ENCODE measurements at places on chromosomes 12 and 14. TPM values are rescaled to one million over a fixed set of nuclear protein-coding genes. Genes with fewer than 3 reads are reported as not detected.

Gene IL31
- not detected for total RNA-seq

Gene GLIPR1L1
- total RNA-seq = not detected

Gene KRT73
- total RNA-seq = not detected

DNA sequence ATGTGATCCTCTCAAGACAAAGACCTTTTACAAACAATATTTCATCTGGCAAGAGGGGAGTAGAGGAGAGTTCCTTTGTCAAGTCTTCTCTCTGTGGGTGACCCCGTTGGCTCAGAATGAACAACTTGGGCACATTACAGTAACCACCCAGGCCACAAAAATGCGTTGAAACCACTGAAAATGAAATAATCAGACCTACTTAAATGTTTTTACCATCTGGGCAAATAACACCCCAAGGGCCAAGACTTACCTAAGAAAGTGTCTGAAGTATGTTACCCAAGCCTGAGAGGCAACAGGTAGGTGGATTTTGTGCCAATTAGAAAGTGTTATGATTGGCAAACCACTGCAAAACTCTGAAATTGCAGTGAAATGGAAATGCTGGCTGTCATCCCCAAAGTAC lies 1.3 kb downstream of the TC2N start:
- DNase-seq = no peak

Gene KDM5A
- 26.0 TPM for total RNA-seq

Gene RAD51AP1
- total RNA-seq = 23.2 TPM

- DNase-seq = no peak
These were observed 66.0 kb downstream of the TC2N start for GRCh38 chr14:91801358-91801757.

Gene AP5M1
- 26.2 TPM for total RNA-seq

DNA sequence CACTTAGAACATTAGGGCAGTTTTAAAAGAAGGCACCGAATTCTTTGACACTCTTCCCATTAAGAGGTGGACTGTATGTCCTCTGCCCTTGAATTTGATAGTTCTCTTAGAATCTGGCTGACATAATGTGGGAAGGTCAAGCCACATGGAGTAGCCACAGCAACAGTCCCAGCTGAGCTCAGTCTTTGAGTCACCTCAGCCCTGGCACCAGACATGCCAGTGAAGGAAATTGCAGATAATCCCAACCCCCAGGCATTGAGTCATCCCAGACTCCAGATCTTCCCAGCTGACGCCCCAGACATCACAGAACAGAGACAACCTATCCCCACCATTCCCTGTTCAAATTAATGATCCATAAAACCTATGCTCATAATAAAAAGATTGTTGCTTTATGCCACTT lies 83.4 kb downstream of the GTF2A1 start:
- DNase-seq = peak; percentile 40

DNA sequence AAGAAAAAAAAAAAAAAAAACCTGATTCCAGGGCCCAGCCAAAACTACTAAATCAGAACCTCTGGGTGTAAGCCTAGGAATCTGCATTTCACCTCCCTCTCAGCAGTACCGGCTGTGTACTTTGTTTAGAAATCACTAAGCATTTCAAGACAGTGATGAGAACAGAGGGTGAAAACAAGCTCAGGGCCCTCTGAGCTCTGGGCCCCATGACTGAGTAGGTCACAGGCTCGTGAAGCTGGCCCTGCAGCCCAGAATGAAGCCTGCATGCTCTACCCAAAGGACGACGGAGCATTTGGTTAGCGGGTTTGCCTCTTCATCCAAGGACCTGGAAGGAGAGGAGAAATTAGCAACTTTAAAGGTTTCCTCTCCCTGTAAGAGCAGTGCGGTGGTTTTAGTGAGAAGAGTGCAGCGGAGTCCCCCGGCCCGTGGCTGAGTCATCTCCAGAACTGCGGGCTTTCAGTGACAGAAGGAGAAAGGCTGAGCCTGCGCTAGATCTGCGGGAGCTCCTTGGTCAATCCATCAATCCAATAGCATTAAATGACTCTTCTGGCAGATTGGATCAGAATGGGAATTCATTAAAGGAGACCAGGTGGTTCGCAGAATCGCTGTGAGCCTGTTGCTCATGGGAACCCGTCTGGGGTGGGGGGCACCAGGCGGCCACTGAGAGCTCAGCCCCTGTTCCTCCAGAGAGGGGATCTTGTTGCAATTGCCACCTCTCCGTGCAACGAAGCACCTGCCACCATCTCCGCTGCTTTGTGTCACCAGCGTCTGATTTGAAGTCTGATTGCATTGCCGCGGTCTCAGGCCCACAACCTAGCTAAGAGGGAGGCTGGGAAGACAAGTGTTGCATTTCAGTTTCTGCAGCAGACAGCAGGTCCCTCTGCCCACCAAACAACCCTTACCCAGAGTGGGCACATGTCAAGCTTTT lies 7.3 kb downstream of the IL31 start:
- no peak for DNase-seq

GRCh38 chr14:32426586-32427388 lies 97.7 kb downstream of the AKAP6 start:
- no peak for DNase-seq

- no peak for DNase-seq
These were observed 192.9 kb downstream of the C12orf75 start for GRCh38 chr12:105523164-105524057.

Gene KRT75
- total RNA-seq = 7.5 TPM

GRCh38 chr14:90159688-90160087 lies 96.7 kb upstream of the PSMC1 start:
- DNase-seq = no peak

Gene NANOG
- total RNA-seq = not detected

DNA sequence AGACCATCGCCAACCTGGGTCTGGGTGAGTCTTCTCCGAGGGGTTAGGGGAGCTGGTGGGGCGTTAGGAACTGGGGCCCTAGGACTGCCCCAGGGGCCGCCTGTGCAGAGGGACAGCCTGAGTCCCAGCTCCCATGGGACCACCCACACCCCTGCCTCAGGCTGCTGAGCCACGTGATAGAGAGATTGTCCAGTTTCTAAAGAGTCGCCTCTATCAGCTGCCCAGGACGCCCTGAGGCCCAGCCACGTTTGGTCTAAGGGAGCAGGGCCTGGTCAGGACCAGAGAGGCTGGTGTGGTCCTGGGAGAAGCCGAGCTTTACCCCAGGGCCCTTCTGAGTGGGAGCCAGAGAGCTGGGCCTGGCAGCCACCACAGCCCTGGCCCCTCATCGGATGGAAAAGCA lies 107.1 kb downstream of the LGMN start:
- no peak for DNase-seq

Gene TMPRSS12
- total RNA-seq = not detected

GRCh38 chr12:22321638-22322037 lies 12.9 kb downstream of the ST8SIA1 start:
- DNase-seq = no peak

DNA sequence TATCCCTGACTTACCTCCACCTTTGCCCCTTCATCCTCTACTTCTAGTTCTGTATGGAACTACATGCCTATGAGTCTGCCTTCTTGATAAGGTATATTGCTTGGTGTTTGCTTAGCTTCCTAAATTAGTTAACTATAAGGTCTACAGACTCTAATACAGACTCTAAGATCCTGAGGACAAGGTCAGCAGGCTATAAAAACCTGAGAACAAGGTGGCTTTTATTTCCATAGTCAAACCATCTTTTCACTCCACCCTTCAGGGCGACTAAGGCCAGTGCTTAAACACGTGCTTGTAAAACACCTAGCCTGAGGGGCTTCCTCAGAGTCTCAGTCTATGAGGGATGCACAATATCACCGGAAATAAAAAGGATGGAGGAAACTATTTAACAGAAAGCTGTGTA lies 36.1 kb upstream of the COL2A1 start:
- DNase-seq = no peak

Gene GPX2
- 2.5 TPM for total RNA-seq

- no peak for DNase-seq
These were observed 414.9 kb downstream of the APAF1 start for GRCh38 chr12:99059824-99060511.

DNA sequence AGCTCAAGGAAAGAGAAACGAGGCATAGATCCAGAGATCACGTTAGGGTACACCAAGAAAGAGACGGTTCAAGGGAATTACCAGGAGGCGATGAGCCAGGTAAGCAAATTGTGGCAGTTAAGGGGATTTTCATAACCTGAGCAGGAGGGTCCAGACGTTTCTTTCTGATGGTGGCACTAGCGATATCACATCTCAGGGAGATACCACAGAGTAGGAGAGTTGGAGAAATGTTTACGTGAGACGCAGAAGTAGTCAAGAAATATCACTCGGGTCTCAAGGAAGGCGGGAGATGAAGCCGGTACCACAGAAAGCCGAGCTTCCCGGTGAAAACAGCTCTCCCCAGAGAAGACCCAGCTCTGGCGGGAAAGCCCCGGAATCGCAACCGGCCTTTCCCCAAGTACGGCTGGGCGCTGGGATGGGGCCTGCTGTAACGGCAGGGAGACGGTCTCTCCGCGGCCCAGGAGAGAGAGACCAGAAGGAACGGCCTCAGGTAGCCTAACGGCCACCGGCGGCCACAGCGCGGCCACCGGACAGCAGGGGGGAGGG lies 485 bp downstream of the SENP1 start:
- peak; percentile 28 for DNase-seq

DNA sequence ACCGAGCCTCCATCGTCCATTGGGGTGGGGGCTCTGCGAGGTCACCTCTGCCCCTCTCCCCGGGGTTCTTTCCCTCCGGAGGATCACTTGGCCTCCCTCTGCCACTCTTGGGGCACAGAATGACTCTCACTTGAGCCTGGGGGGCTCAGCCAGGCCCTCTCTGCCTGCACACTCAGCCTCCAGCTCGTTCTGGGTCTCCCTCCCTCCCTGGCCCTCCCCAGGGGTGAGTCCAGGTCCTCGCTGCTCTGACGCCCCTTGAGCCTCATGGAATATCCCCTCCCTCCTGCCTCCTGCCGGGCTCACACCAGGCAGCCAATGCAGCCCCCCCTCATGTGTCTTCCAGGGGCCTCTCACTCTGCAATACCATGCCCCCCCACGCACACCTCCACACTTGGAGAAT lies 17.7 kb upstream of the SFSWAP start:
- no peak for DNase-seq

DNA sequence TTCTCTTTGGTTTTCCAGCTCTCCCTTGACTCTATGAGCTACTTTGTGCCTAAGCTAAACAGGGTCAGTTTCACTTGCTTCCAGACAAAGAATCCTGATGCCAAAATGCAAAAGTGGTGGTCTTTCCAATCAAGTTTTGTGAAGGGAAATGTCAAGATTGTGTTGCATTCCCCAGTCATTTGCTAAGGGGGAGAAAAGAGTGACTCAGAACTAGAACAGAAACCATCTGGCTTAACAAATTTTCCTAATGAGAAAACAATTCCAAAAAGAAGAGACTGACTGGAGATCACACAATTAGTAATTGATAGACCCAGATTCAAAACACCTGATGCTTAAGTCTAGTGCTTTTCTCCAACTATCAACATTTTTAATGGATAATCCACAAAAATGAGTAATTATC lies 235.1 kb upstream of the DIO2 start:
- no peak for DNase-seq

- DNase-seq = peak; percentile 61
These were observed 47.3 kb downstream of the WDR20 start for GRCh38 chr14:102187044-102187443.

GRCh38 chr12:3326850-3327780 lies 163.9 kb upstream of the PRMT8 start:
- DNase-seq = no peak

- no peak for DNase-seq
These were observed 77.0 kb downstream of the BICD1 start for GRCh38 chr12:32183650-32184049.

Data from foreskin keratinocyte (primary cell).